ENCODE measurements at places on chromosomes 4 and X.

DNA sequence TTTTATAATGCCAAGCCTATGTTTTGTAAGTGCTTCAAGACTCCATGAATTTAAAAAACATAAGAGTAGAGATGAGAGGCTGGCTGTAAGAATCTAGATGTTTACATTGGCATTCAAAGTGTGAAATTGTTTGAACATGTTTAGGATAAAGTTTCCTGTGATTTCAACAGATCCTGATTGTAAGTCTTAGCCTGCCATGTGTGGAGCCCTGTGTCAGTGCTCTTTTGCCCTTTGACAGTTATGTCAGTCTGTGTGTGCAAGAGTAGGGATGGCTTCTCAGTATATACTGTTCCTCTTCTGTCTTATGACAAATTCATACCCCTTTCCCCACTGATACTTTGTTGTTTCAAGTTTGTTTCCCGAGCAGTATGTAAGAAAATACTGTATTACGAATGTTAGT, 68.2 kb downstream of the USP9X start:
- no peak for DNase-seq

DNA sequence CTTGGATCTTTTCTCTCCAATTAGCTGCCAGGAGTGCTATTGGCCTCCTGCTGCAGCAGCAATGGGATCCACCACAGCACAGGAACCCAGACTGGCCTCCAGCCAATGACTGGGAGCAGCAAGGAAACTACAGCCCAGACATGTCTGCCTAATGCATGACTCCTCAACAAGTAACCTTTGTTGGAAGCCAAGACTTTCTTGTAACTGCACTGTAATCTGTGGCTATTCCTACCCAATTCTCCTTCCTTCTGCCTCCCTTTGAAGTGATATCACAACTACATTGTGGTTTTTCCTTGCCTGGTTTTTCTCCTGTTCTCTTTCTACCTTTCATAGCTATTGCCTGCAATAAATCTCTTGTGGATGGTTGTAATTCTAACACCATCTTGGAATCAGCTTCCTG, 39.8 kb downstream of the SNCA start:
- peak; percentile 6 for DNase-seq

- no peak for DNase-seq
Measured at GRCh38 chr4:79209822-79210635, 115.8 kb downstream of the NAA11 start.

DNA sequence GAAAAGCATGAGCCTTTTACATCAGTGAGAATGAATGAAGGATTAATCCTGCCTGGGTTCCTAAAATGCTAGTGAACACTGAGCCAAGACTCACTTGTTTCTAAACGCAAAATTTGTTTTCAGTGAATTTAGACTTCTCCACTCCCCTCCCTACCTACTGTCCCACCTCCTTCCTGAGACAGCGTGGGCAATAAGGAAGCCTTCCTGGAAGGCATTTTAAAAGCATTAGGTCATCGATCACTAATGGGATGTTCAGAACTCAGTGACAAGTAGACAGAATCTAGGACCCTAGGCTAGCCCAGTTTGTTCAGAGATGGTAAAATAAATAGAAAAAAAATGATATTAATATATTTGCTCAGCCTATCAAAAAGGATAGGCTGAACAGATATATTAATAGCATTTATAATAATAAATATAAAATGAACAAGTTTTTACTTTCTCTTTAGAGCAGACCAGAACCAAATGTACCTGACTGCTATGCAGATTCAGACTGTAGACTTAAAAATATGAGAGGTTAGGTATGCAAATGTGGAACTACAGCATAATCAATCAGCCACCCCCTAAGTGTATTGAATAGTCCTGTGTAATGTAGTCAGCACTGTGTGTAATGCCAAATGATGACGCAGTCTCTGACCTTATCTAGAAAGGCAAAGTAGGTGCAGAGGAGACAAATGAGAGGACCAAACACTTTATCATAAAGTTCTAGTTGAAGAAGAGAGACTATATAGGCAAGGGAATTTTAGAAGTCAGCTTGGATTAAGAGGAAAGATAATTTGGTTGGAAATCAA, 331.1 kb downstream of the GPAT3 start:
- peak; percentile 59 for DNase-seq

- DNase-seq = no peak
Measured at GRCh38 chr4:82394896-82395295, 21.1 kb upstream of the HNRNPD start.

GRCh38 chr4:89998469-89999011, 103.9 kb downstream of the MMRN1 start:
- DNase-seq = no peak

DNA sequence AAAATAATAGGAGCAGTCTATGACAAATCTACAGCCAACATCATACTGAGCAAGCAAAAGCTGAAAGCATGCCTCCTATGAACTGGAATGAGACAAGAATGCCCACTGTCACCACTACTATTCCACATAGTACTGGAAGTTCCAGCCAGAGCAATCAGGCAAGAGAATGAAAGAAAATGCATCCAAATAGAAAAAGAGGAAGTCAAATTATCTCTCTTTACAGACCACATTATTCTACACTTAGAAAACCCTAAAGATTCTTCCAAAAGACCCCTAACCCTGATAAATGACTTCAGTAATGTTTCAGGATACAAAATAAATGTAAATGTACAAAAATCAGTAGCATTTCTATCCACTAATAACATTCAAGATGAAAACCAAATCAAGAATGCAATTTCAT, 249.0 kb downstream of the STK32B start:
- no peak for DNase-seq

GRCh38 chr4:13611283-13611842, 16.2 kb downstream of the BOD1L1 start:
- DNase-seq = no peak
